ENCODE measurements at places on chromosomes 5 and 9.
A peak's percentile ranks its signal among the peaks of the same experiment; 100 is the strongest.

DNA sequence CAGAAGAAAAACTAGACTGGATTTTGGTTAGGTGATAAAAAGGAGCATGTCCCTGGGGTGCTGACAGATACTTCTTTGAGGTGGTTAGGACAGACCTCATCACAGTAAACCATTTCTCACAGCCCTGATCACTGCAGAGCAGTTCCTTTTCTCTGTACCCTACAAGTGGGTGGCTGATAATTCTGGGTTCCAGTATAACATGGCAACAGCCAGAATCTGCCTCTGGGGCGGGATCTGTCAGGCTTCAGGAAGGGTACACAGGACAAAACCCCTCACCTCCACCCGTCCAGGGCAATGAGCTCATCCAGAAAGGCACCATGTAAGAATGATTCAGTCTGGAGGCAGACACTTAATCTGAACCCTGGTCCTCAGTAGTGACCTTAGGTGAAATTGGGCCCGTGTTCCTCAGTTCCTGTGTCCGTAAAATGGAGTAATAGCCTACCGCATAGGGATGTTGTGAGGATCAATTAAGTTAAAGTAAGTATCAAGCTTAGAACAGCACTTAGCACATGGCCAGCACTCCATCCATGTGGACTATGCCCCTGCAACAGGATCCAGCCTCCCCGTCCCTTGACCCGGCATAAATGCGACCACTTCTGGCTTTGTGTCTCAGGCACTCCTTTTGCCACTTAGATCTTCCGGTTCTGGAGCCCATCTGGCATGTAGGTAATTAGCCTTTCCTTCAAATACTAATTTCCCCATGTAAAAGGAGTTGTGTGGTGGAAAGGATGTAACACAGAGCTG is 129.2 kb downstream of the LHFPL2 start:
- DNase-seq = no peak

DNA sequence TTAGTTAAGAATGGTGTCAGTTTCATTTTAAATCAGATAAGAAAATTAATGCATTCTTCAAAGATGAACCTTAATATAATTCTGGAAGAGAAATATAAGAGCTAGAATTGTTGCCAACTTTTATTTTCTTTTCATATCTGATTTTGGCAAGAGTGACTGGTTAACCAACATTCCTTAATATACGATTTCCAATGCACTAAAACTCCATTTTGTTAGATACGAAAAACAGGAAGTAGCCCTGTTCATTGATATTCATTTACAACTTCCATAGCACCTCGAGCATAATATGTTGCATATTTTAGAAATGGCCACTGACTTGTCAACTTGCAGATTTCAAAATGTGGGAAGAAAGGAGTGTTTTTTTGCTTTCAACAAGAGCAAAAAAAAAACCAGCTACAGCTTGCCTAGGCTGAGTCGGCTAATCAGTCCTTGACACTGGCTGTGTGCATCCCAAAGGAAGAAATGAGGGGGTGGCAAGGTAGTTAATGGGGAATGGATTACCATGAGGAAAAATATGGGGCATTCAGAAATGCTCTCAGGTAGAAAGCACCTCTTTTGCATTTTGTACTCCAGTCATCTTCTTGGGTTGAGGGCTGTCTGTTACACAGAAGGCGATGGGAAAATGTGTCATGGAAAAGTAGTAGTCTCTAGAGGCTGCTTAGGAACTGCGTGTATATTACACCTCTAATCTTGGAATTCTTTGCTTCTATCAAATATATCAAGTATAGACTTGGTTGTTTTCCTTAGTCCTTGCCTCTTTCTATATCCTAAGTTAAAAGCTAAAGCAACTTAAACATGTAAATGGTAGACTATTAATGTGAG is 3.9 kb downstream of the MAP3K1 start:
- DNase-seq = peak; percentile 17

- DNase-seq = no peak
Observed at GRCh38 chr5:155595791-155596190, 582.2 kb downstream of the KIF4B start.

DNA sequence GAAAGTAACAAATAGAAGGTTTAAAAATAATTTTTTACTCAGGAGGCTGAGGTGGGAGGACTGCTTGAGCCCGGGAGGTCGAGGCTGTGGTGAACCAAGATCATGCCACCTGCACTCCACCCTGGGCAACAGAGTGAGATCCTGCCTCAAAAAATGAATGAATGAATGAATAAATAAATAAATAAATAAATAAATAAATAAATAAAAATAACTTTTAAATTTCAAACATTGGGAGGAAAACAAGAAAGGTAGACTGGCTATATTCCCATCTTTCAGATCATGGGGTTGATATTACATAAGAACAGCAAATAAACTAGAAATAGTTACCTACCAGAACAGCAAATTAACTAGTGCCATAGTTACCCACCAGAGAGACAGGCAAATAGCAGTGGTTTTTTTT is 75.7 kb downstream of the LHX2 start:
- no peak for DNase-seq
